Omental fat pad (tissue), 4 donors: ENCODE measurements at places on chromosomes 3 and 15. TPM values are rescaled to one million over a fixed set of nuclear protein-coding genes. Genes with fewer than 3 reads are reported as not detected.

Gene AP3B2
- total RNA-seq, result 1.0 TPM

DNA sequence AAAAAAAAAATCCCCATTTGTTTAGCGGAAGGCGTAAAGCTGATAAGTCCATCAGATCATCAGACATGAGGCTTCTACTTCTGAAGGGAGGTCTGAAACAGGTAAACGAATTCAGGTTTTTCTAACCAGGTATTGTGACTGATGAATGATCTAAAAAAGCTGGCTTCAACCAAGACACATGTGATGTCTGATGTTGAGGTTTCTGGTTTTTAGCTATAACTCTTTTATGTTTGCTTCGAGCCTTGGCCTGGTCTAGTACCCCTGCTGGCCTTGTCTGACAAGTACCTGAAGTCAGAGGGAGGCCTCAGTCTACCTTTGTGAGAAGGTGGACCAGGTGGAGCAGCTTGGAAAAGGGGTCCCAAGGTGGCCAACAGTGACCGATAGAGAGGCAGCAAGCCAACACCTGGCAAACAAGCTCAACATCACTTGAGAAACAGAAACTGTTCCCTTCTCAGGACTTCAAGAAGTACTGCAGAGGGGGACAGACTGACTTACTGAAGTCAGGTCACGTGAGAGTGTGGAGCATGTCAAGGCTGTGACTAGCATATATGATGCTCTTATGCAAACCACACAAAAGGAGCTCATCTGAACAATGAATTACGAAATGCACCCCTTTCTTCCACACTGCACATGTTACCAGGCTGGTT lies 33.0 kb upstream of the CA12 start:
- DNase-seq, result no peak

GRCh38 chr3:50356553-50356952 lies 2.8 kb downstream of the TMEM115 start:
- no peak for DNase-seq

DNA sequence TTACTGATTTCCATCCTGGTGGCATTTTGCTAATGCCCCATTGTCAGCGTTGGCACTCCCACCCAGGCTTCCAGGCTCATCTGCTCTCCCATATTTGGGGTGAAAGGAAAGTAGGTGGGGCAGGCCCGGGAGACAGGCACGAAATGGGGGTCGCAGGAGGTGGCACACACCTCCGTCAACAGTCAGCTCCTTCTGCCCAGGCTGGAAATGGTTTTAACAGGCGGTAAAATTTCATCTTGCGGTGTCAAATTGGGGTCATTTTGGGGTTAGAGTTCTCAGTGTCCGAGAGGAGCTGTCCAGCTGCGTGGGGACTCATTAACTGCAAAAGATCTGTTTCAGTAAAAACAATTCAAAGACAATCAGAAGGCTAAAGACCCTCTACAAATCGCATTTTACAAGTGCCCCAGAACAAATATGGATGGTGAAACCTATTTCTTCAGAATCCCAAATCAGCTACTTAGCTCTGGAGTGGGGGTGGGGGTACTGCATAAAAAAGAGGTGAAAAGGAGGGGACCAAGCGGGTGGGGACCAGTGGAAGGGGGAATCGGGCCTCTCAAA lies 4.2 kb upstream of the MEIS2 start:
- no peak for DNase-seq
